ENCODE measurements at places on chromosomes 16 and 17.

- peak; percentile 57 for DNase-seq
Observed at GRCh38 chr16:31073142-31073969, 684 bp downstream of the ZNF668 start.

GRCh38 chr16:56606071-56606475 is 2.3 kb upstream of the MT2A start:
- DNase-seq = no peak

DNA sequence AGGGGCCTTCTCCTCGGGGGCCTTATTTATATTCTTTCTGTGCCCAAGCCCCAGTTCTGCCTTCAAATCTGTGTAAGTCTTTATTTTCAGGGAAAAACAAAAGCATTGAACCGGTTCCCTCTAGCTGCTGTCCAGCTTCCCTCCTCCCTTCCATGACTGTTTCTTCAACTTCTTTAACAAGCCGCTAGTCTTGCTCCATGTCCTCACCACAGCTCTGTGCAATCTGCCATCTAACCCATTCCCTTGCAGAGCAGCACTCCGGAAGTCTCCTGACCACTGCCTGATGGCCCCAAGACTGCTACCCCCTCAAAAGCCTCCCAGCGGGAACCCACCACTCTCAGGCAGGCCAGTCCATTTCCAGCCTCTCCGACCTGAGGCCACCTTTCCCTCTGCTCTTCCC is 16.9 kb downstream of the EMC8 start:
- no peak for DNase-seq

DNA sequence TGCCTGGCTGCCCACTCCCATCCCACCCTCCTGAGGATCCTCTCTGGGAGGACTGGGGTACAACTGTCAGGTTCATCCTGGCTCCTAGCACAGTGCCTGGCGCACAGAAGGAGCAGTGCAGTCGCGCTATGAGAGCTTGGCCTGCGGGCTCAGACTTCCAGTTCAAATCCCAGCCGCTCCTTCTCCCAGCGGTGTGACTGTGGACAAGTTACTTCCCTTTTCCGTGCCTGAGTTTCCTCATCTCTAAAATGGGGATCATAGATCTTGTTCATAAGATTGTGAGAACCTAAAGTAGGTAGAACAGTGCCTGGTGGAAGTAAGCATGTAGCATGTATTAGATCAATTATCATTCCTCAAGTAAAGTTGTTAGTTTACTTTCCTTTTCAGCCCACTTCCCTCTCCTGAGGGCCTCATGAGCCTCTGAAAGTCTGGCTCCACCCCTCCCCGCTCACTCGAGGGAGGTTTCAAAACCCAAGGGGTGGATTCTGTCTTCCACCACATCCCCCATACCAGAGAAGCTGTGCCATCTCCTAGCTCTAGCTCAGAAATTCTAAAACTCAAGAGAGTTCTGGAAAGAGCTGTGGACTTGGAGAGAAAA is 19.9 kb upstream of the COL1A1 start:
- no peak for DNase-seq

DNA sequence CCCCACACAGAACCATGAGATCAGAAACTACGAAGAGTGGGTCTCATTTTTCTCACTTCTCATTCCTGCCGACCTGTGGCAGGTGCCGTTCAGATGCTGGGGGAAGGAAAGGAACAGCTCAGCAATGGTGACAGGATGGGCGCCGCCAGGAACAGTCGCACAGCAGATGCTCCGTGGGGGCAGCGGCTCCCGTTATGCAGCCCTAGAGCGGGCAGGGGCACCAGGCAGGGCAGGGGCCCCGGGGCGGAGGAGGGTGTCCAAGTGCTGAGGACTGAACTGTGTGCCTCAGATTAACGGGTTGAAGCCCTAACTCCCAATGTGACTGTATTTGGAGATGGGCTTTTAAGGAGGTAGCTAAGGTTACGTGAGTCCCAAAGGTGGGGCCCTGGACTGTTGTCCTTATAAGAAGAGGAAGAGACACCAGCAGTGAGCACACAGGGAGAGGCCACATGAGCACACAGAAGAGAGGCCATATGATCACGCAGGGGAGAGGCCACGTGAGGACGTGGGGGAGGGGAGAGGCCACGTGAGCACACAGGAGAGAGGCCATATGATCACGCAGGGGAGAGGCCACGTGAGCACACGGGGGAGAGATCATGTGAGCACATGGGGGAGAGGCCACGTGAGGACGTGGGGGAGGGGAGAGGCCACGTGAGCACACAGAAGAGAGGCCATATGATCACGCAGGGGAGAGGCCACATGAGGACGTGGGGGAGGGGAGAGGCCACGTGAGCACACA is 95.7 kb upstream of the METRNL start:
- no peak for DNase-seq

DNA sequence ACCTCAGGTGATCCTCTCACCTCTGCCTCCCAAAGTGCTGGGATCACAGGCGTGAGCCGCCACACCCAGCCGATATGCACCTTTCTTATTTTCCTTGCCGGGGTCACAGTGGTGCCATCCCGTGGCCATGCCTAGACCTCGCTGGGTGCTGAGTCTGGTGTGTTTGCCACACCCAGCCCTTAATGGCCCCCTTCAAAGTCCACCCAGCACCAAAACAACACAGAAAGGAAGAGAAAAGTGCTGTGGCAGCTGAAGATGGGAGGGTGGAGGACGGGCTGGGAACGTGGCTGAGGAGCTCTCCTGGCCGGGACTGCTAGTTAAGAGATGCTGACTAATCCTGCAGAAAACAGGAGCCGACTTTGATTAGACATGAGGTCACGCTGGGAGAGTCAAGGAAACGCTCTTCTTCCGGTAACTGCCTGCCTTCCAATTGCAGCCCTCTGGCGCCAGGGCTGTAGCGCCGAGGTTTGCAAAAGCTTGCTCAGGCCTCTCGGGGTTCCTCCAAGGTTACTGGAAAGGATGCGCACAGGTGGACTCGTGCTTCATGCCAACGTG is 10.9 kb downstream of the SLC43A2 start:
- no peak for DNase-seq

DNA sequence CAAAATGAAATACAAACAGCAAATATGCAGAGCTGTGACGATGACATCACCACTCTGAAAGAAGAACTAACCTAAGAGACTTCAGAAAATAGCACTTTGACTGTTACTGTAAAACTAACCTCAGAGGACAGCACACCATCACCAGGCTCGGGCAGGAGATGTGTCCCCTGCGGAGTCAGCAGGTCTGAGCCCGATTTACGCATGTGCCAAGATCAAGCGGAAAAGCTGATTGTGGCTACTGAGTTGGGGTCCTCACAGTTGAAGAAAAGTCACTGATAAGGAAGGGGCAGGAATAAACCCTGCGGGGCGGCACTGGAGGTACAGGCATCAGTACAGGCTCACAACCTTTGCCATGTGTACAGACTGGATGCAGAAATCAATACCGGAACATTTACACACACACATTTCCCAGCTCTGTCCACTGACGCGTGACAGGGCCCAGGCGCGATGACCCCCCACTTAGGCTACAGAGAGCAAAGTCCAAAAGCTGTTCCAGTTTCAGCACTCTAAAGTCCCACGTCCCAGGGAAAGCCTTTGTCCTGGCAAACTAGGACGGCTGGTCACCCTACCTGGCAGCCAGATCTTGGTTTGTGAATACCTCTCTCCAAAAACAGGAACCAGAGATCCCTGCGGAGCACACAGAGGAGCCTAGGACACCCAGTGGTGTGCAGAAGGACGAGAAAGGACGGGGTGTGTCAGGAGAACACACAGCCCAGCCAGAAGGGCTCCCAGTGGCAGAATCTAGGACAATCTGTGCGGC is 21.5 kb downstream of the TRAP1 start:
- DNase-seq = no peak

GRCh38 chr17:38579934-38580333 is 25.8 kb downstream of the SRCIN1 start:
- no peak for DNase-seq

- no peak for DNase-seq
Observed at GRCh38 chr16:88317613-88317965, 65.2 kb upstream of the ZNF469 start.

DNA sequence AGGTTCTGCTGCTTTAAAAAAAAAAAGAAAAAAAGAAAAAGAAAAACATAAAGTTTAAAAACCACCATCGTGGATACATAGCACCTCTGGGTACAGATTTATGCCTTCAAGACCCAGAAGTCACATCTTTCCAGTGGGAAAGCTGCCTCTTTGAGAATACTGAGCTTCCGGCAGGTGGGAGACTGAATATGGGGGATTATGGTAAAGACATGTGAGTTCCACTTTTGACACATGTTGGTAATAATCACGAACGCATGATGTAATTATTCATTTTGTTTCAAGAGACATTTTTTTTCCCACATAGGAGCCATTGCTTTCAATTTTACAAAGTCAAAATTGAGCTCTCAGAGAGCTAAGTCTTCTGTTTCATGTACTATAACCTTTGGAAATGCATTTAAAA is 229.7 kb upstream of the CDH5 start:
- no peak for DNase-seq

GRCh38 chr16:7449306-7449705 is 116.7 kb downstream of the RBFOX1 start:
- DNase-seq = no peak

DNA sequence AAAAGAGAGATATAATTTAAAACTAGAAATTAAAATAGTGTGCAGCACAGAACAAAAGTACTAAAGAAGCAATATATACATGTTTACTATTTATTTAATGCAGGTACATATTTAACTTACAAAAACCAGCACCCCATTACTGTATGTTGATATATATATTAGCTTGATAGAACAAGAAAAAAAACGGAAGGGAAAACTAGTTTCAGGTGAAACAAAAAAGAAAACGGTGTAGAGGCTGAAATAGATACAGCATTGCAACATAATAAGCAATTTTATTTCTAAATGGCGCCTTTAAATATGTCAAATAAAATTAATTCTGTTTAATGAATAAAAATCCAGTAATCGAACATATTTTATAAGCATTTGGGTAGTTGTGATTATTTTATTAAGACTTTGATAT is 3.9 kb downstream of the HNF1B start:
- no peak for DNase-seq

GRCh38 chr16:57726433-57726947 is 9.1 kb upstream of the KATNB1 start:
- no peak for DNase-seq

GRCh38 chr17:17870247-17870646 is 33.5 kb upstream of the SREBF1 start:
- no peak for DNase-seq

GRCh38 chr16:56226187-56226586 is 34.9 kb downstream of the GNAO1 start:
- DNase-seq = no peak

DNA sequence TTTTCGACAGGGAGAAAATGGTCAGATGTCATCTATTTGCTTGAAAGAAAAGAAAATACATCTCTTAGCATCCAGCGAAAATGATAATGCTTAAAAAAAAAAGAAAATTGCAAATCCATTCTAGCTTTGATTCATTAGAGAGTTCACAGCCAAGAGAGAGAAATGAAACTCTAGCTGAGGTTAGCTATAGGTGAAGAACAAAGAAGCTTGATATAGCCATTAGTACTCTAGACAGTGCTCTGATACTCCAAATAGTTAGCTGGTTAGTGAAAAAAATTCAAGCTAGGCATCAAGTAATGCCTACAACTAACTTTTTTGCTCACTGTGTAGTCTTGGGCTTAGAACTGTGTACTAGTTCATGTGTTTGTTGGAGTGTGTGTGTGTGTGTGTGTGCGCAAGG is 721.6 kb upstream of the SOX9 start:
- no peak for DNase-seq

DNA sequence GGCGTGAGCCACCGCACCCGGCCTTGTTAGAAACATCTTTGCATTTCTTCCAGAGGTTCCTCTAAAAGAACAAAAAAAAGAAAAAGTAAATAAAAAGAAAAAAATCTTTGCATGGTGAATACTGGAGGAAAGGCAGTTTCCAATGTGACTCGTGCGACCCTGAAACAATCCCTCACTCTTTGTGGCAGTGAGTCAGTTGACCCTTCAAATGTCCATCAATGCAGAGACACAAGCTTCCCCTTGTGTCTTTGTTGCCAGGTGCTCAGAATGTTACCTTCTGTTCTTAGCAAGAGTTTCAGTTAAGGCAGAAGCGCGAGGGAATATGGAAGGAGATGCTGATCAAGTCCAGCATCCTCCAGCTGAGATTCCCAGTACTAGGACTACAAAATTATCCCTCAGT is 16.4 kb downstream of the CACNG4 start:
- no peak for DNase-seq

DNA sequence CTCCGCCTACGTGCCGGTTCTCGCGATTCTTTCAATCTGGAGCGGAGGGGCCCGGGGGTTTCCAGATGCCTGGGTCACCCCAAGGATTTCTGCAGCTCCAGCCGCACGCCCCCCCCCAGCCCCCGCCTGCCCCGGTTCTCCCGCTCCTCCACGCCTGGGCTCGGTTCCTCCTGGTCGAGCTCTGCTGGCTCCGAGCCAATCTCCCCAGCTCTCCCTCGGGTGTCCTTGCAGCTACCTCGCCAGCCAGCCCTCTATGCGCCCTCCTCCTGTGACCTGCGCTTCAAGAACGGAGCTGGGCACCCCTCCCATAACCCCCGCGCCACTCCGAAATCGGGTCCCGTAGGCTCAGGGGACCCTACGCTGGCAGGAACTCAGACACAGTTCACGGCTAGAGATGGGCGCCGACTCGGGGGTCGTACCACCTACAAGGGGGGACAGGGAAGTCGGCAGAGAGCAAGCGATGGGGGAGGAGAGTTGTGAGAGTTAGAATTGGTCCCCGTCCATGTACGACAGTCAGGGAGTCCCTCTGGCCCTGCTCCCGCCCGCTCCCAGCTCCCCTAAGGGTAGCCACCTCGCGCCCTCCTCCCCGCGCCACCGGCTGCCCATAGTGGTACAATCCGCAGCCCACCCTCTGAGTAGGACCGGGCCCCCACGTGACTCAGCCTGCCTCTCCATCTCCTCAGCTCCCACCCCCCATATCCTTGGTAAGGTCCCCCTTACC is 961 bp downstream of the FGF11 start:
- DNase-seq = no peak

DNA sequence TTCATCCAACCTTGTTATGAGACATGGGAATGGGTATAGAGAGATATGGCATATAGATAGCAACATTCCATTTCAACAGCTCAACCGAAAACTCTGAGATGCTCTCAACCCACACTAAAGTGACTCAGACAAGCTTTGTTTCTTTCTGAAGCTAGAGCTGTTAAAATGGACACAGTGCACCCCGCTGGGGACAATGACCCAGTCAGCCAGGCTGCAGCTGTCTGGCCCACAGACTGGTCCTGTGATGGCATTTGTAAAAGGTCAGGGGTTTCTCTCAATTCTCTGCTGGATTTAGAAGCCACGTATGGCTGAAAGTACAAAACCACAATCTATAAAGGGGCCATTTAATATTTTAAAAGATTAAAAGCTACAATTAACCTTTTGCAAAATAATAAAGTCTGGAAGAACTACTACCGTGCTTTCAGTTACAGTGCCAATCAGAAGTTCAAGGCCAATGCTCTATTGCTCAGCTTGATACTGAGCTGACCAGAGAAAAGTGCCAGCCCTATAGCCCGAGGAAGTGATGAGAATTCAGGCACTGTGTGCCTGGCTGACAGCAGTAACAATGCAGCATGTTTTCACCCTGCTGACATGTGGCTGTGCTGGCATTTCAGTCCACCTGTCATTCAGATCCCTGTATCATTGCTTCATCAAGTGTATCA is 60.2 kb downstream of the TEX2 start:
- no peak for DNase-seq
